Stimulated activated CD8-positive, alpha-beta memory T cell treated with anti-CD3 and anti-CD28 coated beads, Interleukin-7, amount 100 ng/mL, for 24 hours (primary cell): ENCODE measurements at places on chromosomes 16 and 17.

GRCh38 chr17:74604200-74604599, 12.1 kb upstream of the CD300LD start:
- no peak for DNase-seq

- no peak for DNase-seq
These were observed 9.6 kb upstream of the FADS6 start for GRCh38 chr17:74903034-74903433.

GRCh38 chr17:70604854-70605253, 435.5 kb downstream of the KCNJ2 start:
- DNase-seq: no peak

GRCh38 chr17:74037320-74037719, 166.2 kb upstream of the RPL38 start:
- DNase-seq: no peak

DNA sequence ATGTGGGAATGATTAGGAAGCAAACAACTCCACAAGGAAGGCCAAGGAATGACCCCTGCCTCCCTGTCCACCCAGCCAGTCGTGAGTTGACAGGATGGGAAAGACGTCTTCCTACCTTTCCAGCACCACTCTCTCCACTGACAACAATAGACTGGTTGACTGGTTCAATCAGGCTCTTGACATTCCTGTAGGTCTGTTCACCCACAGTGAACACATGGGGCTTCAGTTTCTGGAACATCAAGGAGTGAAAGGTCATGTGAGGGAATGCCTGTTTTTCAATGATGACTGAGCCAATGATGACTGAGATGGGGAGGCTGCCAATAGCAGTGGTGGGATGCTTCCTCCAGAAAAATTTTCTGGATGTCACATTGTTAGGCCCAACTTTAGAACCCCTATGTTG, 9.6 kb downstream of the MYO19 start:
- DNase-seq: no peak

- no peak for DNase-seq
These were observed 410.0 kb upstream of the HSBP1 start for GRCh38 chr16:83397601-83398291.

GRCh38 chr16:35150805-35151312, 1691.4 kb downstream of the TP53TG3F start:
- no peak for DNase-seq

GRCh38 chr17:78611607-78612006, 34.4 kb upstream of the DNAH17 start:
- DNase-seq: no peak

GRCh38 chr17:57954397-57955182, 622 bp downstream of the CUEDC1 start:
- DNase-seq: no peak

- DNase-seq: no peak
These were observed 20.4 kb downstream of the TMC6 start for GRCh38 chr17:78107976-78108725.

DNA sequence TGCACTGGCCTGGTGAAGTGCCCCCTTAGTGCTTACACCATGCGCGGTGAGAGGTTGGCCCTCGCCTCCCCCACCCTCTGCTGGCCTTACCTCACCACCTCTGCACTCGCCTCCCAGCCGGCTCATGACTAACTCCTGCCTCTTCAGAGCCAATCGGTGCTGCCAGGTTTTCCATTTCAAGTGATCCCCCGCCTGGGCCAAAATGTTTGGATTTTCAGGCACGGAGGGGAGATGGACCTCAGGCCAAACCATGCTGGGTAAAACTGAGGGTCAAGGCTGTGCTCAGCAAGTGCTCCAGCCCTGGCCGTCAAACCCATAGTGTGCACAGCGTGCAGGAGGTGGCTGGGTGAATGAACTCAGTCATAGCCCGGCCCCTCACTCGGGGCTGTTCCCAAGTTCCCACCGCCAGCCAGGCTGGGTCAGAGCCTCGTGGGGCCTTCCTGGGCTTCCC, 175.4 kb downstream of the SEC14L1 start:
- no peak for DNase-seq

GRCh38 chr17:81489998-81490992, 22.3 kb downstream of the ACTG1 start:
- DNase-seq: no peak

DNA sequence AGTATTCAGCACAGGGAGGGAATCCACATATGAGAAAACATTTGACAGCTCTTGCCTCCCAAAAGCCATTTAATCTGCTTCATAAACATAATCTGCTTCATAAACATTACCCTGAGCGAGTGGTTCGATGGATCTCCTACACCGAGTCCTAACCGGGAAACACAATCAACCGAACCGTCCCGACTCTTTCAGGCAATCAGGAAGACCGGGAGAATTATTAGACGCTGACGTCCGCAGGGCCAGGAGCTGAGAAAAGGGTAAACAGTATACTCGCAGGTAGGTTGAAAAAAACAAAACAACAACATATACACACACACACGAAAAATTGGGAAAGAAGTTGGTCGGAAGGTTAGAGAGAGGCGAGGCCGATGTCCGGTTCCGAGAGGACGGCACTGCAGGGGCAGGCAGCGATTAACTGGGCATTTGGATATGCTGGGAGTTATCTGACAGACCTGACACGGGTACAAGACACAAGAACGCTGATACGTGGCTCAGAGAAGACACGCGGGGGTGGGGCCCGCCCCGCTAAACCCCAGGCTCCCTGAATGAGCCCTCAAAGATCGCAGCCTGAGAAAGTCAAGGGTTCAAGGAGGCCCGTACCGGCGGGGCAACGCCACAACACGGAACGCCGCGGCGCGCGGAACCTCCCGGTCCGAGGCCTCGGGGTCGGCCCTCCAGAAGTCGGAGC, 585 bp downstream of the AP1G1 start:
- DNase-seq: no peak

GRCh38 chr17:62707425-62707739, 79.9 kb downstream of the MRC2 start:
- no peak for DNase-seq

DNA sequence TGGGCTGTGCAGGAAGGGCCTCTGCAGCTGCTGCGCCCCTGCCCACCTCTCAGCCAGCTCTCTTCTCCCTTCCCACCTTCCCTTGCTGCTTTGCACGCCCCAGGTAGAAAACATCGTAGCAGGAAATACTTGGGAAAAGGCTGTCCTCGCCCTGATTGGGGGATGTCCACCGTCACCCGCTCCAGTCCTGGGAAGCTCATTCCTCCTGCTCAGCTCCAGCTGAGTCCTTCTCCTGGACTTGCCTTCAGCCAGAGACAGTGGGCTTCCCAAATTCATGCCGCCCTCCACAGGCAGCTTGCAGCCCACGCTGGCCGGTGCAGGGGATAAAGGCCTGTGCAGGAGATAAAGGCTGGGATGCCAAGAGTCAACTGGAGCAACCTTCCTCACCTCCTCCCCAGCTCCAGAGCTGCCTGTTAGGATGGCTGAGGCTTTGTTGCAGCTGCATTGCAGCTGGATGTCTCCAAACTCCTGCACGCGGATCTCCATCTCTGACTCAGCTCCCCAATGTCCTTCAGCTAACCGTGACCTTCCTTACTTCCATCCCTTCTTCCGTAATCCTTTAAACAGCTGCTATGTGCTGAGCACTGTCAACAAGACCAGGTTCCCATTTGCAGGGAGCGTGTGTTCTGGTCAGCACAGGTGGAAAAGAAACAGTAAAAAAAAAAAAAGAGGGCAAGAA, 402.0 kb upstream of the TNRC6C start:
- DNase-seq: no peak

GRCh38 chr17:19867329-19868078, at the start of gene ULK2:
TSS of gene ULK2 (minus strand) at chr17:19867936. CDS start at chr17:19867417, 519 bp downstream.
- DNase-seq: no peak

DNA sequence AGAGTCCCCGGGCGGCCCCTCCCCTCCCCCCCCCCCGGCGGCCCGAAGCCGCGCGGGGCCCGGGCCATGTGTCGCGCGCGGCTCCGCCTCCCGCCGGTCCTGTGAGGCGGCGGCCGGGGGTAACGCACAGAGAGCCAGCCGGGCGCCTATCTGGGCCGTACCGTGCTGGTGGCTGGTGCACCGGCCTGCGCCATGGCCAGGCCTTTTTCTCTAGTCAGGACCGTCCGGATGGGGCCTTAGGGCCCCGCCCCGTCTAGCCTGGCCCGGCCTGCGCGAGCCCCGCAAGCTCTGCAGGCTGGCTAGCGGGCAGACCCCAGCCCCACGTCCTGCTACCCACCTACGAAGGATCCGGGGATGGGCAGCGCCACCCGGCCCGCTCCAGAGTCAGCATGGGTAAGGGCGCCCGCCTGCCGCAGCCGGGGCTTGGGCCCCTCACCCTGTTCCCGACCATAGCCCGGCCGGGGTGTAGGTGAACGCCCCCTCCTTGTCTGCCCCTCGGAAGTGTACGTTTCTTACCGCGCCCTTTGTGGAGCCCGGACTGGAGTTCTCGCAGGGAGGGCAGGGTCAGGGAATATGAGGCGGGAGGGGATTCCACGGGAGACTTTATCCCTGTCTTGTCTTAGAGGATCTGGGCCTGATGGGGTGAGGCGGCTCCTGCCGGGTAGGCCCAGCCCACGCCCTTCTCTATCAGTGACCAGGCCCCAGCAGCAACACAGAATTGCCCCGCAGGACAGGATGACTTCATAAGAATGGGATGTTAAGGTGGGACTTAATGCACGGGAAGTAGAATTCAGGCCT, at the start of gene CENPT:
CENPT (minus strand) TSS at position 630 of the 798 bp plus-strand sequence. CDS start 13,834 bp downstream, outside the sequence.
- DNase-seq: no peak

DNA sequence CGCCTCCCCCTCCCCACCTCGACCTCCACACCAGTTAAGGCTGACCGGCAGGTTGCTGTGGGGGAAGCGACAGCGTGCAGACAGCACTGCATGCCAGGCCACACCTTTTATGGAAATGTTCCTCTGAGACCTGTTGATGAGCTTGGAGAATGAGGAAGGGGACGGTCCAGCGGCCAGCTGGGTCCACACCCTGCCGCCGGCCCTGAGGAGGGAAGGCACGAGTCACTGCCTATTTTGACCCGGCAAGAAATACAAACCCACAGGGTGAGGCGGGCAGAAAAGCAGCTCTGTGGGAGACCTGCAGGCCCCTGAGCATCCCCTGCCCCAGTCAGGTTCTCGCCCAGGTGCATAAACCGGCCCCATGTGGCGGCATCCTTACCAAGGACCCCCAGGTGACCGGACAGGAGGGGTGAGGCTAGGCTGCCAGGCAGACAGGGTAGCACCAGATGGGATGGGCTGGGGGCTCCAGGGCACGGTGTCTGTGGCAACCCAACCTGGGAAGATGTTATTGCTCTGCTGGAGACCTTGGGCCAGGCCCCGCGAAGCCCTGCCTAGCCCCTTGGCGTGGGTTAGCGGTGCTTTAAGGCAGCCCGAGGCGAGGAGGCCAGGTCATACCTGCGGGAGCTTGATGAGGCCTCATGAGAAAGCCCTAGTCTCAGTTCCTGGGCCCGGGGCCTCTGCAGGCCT, 12.7 kb downstream of the NATD1 start:
- no peak for DNase-seq

DNA sequence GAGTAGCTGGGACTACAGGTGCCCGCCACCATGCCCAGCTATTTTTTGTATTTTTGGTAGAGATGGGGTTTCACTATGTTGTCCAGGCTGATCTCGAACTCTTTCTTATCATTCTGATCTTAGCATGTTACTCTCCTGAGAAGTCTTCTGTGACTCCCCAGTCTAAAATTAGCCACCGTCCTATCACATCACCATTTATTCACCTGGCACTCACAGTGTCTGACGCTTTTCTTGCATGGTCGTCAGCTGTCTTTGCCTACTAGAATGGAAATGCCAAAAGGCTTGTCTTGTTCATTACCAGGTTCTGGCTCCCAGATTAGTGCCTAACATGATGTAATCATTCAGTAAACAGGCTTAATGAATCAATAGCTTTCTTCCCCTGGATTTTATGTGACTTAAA, 23.8 kb downstream of the TOM1L1 start:
- DNase-seq: no peak

DNA sequence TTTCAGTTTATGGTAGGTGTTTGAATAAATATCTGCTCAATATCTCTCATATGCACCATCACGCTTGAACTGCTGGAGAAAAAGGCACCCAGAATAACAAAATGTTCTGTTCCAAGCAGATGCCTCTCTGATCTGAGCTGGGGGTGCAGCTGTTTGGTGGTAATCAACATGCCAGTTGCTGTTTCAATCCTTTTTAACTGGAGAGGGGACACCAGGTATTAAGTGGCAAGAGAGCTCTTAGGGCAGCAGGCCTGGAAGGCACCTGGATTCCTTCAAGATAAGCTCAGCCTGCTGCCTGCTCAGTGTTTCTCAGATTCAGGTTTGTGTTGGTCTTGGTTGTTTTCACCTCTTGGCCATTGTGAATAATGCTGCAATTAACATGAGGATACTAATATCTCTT, 27.2 kb upstream of the VAT1L start:
- DNase-seq: no peak
